Cardiac septum (tissue), 1 donor: ENCODE measurements at places on chromosomes 11 and 22. TPM values are rescaled to one million over a fixed set of nuclear protein-coding genes. Genes with fewer than 3 reads are reported as not detected.

Gene MYO7A
- total RNA-seq = 3.0 TPM

Gene SLC35F2
- 1.5 TPM for total RNA-seq

Gene PISD
- total RNA-seq = 20.2 TPM

Gene ADAMTS8
- 3.9 TPM for total RNA-seq
